ENCODE measurements at places on chromosomes 16 and 17.

GRCh38 chr16:66207139-66207882 lies 159.2 kb upstream of the CDH5 start:
- DNase-seq: no peak

GRCh38 chr16:72635694-72636093 lies 412.2 kb downstream of the ZFHX3 start:
- no peak for DNase-seq

DNA sequence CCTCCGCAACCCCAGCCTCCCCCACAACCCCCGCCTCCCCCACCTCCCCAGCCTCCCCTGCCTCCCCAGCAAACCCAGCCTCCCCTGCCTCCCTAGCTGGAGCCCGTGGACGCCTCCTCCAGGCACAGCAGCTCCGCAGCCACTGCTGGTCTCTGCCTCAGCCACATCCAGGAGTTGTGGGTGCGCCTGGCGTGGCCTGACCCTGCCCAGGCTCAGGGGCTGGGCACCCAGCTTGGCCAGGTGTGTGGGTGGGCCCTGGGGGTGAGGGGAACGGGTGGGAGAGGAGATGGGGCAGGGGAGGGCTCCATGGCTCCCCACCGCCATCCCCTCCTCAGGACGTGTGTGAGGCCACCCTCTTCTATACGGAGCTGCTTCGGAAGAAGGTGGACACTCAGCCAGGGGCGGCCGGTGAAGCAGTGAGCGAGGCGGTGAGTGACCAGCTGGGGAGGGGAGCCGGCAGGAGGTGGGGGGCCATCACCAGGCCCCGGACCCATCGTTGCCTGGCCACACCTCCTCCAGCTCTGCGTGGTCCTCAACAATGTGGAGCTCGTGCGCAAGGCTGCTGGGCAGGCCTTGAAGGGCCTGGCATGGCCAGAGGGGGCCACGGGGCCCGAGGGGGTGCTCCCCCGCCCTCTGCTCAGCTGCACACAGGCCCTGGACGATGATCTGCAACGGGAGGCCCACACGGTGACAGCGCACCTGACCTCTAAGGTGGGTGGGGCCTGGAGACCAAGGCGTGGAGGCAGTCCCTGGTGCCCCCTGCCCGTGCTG lies 5.8 kb downstream of the TSR3 start:
- no peak for DNase-seq

GRCh38 chr17:49082231-49082630 lies 50.3 kb upstream of the B4GALNT2 start:
- DNase-seq: no peak

- DNase-seq: no peak
Observed at GRCh38 chr17:32275060-32276042, 9.7 kb downstream of the RHBDL3 start.

DNA sequence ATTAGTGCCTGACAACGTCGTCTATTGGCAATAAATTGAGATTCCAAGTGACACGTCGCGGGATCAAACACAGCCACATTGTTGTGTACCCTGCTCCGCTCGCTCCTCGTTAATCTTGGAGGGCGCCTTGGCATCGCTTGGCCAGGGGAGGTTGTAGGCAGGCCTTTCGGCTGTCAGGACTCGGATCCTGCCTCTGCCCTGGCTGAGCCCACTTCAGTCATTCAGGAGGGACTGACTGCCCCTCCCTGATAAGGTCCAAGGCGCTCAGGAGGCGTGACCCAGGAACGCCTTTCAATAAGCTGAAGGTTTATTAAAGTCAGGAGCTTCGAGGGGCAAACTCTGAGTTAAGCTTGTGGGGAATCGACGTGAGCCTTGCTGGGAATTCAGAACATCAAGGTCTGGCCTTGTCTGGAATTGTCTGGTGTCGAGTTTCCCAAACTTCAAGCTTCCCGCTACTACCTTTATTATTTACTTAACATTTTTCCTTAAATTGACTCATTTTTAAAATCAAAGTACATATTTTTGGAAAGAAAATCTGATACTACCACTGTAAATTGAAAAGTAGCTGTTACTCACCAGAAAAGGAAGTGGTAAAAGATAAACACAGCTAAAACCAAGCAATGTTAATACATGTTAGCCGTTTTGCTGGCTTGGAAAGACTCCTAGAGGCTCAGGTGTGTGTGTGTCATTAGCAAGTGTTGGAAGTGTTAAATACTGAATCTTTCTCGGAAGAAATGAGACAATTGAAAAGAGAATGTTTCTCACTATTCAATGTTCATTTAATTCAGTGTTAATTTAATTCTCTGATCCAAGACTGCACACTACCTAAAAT lies 5.3 kb upstream of the IRX3 start:
- no peak for DNase-seq

- no peak for DNase-seq
Observed at GRCh38 chr16:13996778-13997288, 74.3 kb upstream of the MRTFB start.

DNA sequence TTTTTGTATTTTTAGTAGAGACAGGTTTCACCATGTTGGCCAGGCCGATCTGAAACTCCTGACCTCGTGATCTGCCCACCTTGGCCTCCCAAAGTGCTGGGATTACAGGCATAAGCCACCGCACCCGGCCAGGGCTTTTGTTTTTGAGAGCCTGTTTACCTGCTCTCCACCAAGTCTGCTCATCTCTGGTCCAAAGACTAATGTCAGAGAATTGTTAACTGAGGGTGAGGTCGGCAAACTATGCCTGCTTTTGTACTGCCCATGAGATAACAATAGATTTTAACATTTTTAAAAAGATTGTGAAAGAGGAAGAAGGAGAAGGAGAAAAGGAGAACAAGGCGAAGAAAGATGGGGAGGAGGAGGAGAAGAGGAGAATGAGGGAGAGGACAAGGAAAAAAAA lies 26.0 kb downstream of the TMEM238L start:
- DNase-seq: no peak

- no peak for DNase-seq
Observed at GRCh38 chr16:8182761-8183160, 407.6 kb downstream of the TMEM114 start.

GRCh38 chr17:82565551-82565950 lies 46.0 kb downstream of the FOXK2 start:
- DNase-seq: no peak

DNA sequence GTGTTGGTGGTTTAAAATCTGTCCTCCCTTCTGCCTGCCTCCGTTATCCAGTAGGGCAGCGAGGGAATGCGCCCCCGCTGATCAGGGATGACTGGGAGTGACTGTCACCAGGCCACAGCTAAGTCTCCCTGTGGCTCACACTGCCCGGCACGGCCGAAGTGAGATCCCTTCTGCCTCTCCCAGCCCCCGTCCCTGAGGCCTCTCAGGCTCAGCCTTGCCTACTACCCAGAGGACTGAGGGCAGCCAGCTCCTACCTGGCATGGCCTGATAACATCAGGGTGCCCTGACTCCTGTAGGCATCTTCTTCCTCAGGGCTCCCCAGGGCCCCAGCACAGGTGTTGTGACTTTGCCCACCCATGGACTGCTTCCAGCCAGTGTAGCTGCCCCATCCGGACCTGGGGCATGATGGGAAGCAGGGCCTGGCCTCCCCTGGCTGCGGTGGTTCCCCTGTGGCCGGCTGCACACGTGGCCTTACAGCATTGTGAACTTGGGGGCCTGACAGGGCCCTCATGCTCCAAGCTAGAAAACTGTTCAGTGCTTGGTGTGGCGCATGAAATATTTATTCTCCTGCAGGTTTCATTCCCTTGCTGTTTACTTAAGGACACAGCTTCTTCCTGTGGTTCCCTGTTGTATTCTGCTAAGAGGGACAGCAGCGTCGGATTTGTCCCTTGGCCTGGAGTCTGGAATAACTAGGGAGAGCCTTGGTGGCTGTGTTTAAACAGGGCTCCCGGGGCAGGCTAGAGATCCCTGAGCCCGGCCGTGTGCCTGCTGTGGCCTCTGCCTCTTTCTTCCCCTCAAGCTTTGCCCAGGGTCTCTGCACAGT lies 30.0 kb downstream of the GINS2 start:
- DNase-seq: no peak
